Large intestine (tissue), 12 donors: ENCODE measurements at places on chromosomes 6 and 20. TPM values are rescaled to one million over a fixed set of nuclear protein-coding genes. Genes with fewer than 3 reads are reported as not detected.

DNA sequence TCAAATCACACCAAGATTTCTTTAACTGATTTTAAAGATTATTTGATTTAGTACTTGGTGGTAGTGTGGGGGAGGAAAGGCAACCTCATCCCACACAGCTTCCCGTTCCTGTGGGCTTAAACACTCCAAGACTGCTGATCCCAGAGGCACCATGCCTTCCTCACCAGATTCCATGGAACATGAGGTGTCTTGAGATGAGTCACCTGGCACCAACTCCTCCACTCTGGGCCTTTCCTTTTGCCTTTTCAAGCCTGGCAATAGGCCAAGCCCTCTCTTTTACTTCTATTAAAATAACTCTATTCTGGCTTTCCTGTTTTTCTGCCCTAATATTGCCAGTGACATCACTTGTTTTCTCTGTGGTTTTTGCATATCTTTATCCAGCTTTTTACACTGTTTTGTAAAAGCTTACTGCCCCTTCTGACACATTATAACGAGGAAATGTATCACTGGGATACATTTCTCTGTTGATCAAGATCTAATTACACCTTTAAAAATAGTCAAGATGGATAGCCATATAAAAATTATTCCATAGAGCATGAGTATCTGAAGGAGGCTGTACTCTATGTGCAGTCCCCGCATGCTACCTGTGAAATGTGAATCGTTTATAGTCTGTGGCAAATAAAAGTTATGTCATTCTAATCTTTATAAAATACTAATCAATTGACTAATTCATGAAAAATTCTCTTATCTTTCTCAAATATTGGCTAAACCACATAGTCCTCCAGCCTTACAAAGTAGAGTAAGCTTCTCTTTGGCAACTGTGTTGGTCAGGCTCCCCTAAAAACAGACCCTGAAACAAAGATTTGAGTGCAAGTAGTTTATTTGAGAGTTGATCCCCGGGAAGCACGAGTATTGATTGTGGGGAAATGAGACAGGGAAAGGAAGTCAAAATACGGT, 257.8 kb upstream of the KCNQ5 start:
- no peaks in the 10 kb centered on the region for H3K27me3 ChIP-seq
- H3K4me1 ChIP-seq = no peaks in the 10 kb centered on the region
- H3K36me3 ChIP-seq = no peaks in the 10 kb centered on the region
- no peak for DNase-seq
- H3K4me3 ChIP-seq = no peak overlapping the region

The TP53TG5 gene
- 0.78 TPM for polyA plus RNA-seq

The SNTA1 gene
- polyA plus RNA-seq = 9.2 TPM

The FOXP4 gene
- 129 TPM for polyA plus RNA-seq

The C20orf202 gene
- polyA plus RNA-seq = 4.7 TPM

The BACH2 gene
- 2.8 TPM for polyA plus RNA-seq

- no peak overlapping the region for H3K4me3 ChIP-seq
- DNase-seq = no peak
- no peak overlapping the region for H3K27ac ChIP-seq
- H3K27me3 ChIP-seq = no peaks in the 10 kb centered on the region
Observed at GRCh38 chr6:137708481-137708880, 158.6 kb upstream of the TNFAIP3 start.

The NRSN1 gene
- 10.0 TPM for polyA plus RNA-seq

DNA sequence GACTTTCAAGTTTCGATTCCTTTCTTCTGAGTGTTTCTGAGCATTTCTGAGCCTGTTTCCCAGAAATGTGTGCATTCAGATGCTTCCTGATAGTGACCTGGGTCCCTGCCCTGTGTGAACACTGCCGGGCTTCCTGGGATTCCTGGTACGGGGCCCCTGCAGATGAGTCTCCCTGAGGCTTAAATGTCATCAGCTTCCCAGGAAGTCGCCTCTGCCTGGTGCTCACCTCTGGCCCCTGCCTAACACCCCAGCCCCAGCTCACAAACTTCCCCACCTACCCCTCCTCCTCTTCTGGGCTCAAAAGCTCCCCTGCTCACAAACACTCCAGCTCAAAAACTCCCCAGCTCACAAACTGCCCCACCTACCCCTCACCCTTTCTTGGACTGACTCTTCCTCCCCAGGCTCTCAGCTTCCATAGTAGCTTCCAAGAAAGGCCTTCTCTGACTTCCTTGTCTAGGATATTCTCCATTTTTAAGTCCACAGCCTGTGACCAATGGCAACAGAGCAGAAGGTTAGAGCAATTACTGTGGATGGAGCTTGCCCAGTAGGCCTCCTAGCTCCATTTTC, 42.0 kb downstream of the TGM2 start:
- peaks cover 4% of the 10 kb centered on the region for H3K4me1 ChIP-seq
- DNase-seq = peak; percentile 71
- no peaks in the 10 kb centered on the region for H3K27me3 ChIP-seq
- H3K4me3 ChIP-seq = no peak overlapping the region
- H3K27ac ChIP-seq = peak overlapping the region; percentile 79

- no peaks in the 10 kb centered on the region for H3K4me1 ChIP-seq
- H3K36me3 ChIP-seq = no peaks in the 10 kb centered on the region
- H3K27me3 ChIP-seq = no peaks in the 10 kb centered on the region
Observed at GRCh38 chr6:104207635-104208034, 652.1 kb downstream of the HACE1 start.

DNA sequence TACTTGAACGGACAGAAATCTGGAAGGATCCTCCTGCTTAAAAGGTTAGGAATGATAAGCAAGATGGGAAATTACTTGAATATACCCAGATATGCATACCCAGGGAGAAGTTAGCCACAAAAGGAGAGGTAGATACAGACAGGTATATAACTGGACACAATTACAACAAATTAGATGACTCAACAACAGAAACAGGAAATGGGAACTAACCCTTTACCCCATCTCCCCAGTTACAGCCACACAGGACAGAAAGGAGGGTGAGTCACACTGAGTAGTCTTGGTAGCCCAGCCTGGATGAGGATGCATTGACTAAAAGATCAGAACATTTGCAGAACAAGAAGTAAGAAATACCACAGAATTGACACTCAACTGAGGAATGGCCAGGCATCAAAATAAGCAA, 61.2 kb downstream of the C6orf52 start:
- DNase-seq = no peak
- no peak overlapping the region for H3K4me3 ChIP-seq
- H3K4me1 ChIP-seq = no peaks in the 10 kb centered on the region
- peaks cover 3% of the 10 kb centered on the region for H3K36me3 ChIP-seq
- H3K27me3 ChIP-seq = no peaks in the 10 kb centered on the region
- H3K27ac ChIP-seq = no peak overlapping the region

DNA sequence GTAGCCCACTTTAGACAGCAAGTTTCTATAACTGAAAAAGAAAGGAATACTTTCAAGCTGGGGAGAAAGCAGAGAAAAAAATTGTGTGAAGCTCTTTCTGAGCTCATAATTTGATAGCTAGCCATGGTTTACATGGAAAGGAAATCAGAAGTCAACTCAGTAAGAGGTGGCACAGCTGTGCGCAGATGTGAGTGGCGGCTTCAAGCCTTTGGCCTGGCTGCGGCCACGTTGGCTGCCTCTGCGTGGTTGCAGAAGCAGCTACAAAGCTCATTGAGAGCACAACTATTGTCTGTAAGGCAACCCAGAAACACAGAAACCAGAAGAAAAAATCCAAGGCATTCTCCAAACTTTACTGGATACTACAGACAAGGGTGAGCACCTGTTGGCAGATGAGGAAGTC, 136.9 kb downstream of the SASH1 start:
- DNase-seq = no peak
- no peaks in the 10 kb centered on the region for H3K27me3 ChIP-seq
- no peak overlapping the region for H3K4me3 ChIP-seq
- H3K36me3 ChIP-seq = peaks cover 11% of the 10 kb centered on the region
- H3K4me1 ChIP-seq = no peaks in the 10 kb centered on the region

DNA sequence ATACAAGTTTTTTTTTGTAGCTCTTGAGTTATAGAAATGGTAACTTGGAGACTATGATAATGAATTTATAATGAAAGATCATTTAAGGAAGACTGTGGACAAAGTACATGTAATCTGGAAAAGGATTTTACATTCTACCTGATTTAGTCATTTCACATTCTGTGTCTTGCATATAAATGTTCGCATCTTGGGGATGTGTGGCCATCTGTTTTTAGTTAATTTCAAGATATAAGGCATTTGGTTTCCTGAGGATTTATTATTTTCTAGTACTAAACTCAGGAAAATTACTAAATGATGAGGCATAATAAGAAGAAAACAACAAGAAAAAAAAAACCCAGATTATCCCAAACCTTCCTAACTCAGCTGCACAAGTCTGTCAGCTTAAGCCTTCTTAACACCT, 112.7 kb upstream of the PRL start:
- no peak overlapping the region for H3K4me3 ChIP-seq
- H3K27me3 ChIP-seq = no peaks in the 10 kb centered on the region
- no peaks in the 10 kb centered on the region for H3K36me3 ChIP-seq
- H3K27ac ChIP-seq = no peak overlapping the region
- no peaks in the 10 kb centered on the region for H3K4me1 ChIP-seq
- DNase-seq = no peak

GRCh38 chr6:142752348-142752747, 192.6 kb downstream of the HIVEP2 start:
- no peak for DNase-seq
- peaks cover 8% of the 10 kb centered on the region for H3K36me3 ChIP-seq
- no peaks in the 10 kb centered on the region for H3K4me1 ChIP-seq
- H3K4me3 ChIP-seq = no peak overlapping the region
- H3K27ac ChIP-seq = no peak overlapping the region
- no peaks in the 10 kb centered on the region for H3K27me3 ChIP-seq

DNA sequence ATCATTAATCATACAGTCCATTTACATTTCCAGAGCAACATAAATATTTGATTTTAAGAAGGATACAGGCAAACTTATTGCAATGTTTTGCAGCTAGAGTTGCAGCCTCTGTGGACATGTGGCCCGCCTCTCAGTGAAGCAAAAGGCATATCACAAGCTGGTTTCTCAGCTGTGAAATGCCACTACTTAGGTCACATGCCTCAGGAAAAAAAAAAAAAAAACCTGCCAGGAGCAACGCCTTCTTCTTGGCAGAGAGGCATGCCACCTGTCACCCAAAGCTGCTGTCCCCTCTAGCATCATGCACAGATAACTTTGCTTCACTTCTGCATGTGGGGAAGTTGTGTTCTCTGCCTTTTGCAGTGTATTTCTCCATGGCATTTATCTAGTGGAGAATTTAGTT, 18.5 kb downstream of the GRM1 start:
- H3K27ac ChIP-seq = no peak overlapping the region
- no peaks in the 10 kb centered on the region for H3K27me3 ChIP-seq
- H3K36me3 ChIP-seq = no peaks in the 10 kb centered on the region
- no peak for DNase-seq
- no peaks in the 10 kb centered on the region for H3K4me1 ChIP-seq

DNA sequence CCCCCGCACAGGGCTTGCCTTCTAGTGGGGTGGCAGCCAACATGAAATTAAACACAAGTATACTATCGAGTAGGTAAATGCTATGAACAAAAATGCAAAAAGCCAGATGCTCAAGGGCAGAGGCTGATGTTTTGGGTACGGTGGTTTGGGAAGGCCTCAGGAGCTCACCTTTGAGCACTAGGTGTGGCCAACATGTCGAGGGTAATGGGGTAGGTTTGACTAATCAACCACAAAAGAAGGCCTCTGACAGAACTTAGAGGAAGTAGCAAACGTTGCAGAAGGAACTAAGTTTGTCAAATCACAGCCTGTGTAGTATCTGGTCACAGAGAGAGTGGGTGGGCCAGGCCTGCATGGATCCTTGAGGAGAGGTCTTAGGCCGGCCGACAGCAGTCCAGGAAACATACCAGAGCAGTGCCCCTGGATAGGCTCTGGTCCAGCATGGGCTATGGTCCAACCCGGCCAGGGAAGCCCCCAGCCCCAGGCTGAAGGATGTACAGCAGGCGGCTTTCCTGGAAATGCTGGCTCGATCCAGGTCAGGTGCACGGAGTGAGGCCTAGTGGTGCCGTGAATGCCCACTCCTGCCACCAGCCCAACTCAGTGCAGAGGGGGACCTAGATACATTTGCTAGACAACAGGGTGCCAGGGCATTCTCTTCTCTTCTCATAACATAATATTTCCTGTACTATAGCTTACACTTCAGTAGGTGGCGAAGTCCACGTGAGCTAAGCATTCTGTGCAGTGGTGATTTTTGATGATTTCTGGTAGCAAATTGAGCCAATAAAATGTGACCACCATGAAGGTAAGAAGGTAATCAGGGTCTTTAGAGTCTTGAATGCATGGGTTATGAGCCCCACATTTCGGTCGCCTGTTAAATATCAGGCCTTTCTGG, 56.3 kb upstream of the CD93 start:
- no peak overlapping the region for H3K4me3 ChIP-seq
- no peaks in the 10 kb centered on the region for H3K27me3 ChIP-seq
- no peak for DNase-seq
- no peaks in the 10 kb centered on the region for H3K36me3 ChIP-seq
- H3K4me1 ChIP-seq = no peaks in the 10 kb centered on the region

The HNF4A gene
- 259 TPM for polyA plus RNA-seq
